ENCODE measurements at places on chromosomes 2 and 18. TPM values are rescaled to one million over a fixed set of nuclear protein-coding genes. Genes with fewer than 3 reads are reported as not detected.
A peak's percentile ranks its signal among the peaks of the same experiment; 100 is the strongest.

The METTL5 gene
- 41.2 TPM for total RNA-seq

The PJVK gene
- total RNA-seq, result 1.4 TPM

The CD8B2 gene
- not detected for total RNA-seq

The MGAT4A gene
- 5.6 TPM for total RNA-seq

The UGT1A1 gene
- 0.56 TPM for total RNA-seq

The ACAA2 gene
- total RNA-seq, result 27.6 TPM

The EFHD1 gene
- total RNA-seq, result 1.1 TPM

The ELOA2 gene
- not detected for total RNA-seq

The CDC42EP3 gene
- total RNA-seq, result 5.9 TPM

The HRH4 gene
- total RNA-seq, result 0.28 TPM

The EHD3 gene
- 43.4 TPM for total RNA-seq

The TCF23 gene
- not detected for total RNA-seq

The TTN gene
- 1.5 TPM for total RNA-seq

The DNER gene
- total RNA-seq, result 0.60 TPM

- no peak for ATAC-seq
Observed at GRCh38 chr2:144421606-144422510, 98.1 kb downstream of the ZEB2 start.

DNA sequence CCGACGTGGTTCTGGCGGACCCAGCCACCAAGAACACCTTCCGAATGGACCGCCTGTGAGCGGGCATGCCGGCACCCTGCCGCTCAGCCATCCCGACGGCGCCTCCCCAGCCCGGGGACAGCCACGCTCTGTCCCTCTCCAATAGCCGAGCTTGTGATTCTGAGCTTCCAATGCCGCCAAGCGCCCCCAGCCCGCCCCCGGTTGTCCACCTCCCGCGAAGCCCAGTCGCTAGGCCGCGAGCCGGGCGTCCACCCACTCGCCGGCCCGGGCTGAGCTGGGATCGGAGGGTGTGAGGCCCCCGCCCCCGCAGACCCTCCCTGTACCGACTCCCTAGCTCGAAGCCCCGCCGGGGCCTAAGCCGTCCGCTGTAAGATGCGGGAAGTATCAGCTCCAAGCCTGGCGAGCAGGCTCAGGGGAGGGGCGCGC, 1195.1 kb upstream of the CHAC2 start:
- ATAC-seq, result no peak

- no peak for ATAC-seq
Observed at GRCh38 chr2:222393733-222394267, 30.5 kb upstream of the SGPP2 start.

- ATAC-seq, result no peak
Observed at GRCh38 chr18:58025733-58026132, 18.3 kb upstream of the NEDD4L start.

- ATAC-seq, result no peak
Observed at GRCh38 chr2:186746584-186746983, 52.7 kb downstream of the FAM171B start.

DNA sequence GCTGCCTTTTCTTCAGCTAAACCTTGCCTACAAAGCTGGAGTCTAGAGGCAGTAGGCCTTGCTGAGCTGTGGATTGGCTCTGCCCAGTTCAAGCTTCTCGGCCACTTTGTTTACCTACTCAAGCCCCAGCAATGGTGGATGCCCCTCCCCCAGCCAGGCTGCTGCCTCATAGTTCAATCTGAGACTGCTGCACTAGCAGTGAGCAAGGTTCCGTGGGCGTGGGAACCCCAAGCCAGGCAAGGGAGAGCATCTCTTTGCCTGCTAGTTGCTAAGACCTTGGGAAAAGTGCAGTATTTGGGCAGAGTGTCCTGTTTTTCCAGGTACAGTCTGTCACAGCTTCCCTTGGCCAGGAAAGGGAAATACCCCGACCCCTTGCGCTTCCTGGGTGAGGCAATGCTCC, 68.9 kb downstream of the VAPA start:
- ATAC-seq, result no peak

GRCh38 chr18:68555879-68556301, 159.0 kb downstream of the TMX3 start:
- ATAC-seq, result no peak

GRCh38 chr2:127029350-127030051, 77.5 kb downstream of the BIN1 start:
- no peak for ATAC-seq

DNA sequence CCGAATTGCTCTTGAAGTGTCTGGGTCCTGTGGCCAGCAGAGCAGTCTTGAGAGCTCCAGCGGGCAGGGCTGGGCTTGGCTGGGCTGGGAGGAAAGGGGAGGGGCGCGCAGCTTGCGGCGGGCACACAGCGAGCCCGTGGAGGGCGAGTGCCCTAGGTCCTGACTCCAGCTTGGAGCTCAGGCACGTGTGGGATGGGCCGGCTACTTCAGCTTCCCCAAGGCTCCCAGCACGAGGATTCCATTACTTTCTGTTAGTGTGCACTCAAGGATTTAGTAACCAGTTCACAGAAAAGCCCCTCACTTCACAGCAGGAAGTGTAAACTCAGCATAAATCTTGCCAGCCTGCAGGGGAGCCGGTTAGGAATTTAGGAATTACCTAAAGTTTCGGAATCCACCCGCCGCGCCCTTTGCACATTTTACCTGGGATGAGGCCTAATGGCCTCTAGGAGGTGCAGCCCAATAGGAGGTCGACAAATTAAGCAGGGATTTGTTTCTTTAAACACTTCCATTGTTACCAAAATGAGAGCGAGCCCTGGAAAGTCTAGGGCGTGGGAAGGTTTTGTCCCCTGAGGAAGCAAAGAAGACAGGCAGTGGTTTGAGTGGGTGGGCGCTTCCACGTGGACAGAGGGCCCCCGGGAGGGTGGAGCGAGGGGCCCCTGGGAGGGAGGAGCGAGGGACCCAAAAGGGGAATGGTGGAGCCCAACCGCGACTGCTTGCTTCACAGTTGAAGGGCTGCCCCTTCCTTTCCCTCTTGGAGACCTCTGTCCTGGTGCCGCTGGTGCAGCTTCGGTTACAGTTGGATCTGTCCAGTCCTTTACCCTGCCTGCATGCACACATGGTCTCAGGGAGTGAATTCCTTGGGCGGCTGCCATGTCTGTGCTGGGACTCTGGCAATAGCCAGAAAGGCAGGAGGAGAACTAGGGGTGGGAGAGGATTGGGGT, 93.3 kb downstream of the CTAGE1 start:
- ATAC-seq, result peak; percentile 67

DNA sequence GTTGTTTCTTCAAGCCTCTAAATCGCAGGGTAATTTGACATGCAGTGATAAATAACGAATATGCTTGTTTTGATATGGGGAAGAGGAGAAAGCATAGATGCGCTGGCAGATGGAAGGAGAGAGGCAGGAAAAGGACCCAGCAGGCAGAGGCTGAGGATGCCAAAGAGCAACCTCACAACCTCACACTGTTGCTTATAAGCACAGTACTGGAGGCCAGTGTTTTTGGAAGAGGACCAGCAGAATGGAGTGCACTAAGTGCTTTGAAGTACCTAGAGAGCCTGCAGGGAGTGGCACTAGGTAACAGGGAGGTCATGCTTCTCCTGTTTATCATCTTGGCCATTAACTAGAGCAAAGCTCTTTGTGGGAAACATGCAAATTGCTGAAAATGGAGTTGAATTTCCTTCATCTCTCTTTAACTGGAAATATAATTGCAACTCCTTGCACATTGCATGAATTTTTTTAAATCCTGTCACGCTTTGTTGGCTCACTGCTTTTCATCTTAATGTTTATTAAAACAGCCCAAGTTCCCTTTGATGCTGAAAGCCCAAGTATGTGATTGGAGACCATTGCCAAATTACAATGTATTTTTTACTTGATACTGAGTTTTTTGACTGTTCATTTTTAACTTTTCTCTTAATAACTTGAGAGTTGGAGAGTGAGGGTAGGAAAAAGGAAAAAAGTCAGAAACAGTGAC, 236.4 kb downstream of the LRRTM1 start:
- no peak for ATAC-seq

DNA sequence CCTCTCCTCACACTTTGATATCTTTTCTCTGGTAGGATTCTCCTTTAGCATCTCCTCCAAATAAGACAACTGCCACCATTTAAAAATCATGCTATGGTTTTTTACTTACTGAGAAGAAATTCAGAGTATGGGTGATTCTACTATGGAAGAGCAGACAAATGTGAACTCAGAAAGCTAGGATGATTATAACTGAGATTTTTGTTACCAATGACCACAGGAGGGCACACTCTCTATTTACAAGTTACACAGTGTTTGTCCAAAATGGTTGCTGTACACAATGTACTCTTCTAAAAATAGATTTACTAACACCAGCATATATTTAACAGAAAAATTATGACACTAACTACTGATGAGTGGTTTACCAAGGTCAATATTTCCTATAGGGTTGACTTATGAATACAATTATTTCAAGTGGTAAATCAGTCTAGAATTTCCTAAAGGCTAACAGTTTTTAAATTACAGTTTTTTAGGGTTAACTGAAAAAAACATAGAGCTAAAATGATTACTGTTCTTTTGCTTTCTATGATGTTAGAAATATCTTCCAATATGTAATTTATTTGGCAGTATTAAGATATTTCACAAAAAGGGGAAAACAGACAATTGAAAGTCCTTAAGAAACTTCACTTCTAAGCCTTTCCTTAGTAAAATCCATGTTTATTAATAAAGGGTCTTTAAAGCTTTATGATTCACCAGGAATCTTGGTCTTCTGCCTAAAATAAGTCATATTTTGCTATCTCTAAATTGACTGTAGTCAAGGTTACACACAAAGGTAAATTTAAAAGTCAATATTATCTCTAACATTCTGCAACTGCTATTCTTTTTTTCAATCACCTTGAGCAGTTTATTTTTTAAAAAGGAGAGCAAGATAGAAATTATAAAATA, 57.2 kb downstream of the MAP4K3 start:
- peak; percentile 68 for ATAC-seq

DNA sequence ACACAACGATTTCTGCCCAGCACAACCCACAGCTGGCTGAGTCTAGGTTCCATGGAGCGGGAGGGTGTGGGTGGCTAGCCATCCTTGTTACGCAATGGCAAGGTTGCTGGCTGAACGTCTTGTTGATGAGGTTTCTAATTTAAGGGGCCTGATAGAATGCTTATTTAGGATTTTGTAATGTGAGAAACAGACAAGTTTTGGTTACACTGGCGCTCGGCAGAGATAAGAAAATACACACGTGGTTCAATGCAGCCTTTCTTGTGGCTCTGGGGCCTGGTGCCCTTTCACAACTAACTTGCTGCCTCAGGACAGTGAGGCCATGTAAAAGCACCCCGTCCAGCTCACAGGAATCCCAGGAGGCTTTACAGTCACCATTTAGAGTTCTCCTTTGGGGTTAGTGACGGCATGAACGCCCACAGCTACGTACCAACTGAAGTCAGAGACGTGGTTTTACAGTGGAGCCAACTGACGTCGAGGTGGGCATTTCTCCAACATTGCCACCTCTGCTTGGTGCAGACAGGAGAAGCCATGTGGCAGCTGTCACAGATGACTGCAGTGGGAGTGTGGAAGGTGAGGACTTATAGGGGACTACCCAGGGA, 29.7 kb upstream of the PIEZO2 start:
- ATAC-seq, result no peak

DNA sequence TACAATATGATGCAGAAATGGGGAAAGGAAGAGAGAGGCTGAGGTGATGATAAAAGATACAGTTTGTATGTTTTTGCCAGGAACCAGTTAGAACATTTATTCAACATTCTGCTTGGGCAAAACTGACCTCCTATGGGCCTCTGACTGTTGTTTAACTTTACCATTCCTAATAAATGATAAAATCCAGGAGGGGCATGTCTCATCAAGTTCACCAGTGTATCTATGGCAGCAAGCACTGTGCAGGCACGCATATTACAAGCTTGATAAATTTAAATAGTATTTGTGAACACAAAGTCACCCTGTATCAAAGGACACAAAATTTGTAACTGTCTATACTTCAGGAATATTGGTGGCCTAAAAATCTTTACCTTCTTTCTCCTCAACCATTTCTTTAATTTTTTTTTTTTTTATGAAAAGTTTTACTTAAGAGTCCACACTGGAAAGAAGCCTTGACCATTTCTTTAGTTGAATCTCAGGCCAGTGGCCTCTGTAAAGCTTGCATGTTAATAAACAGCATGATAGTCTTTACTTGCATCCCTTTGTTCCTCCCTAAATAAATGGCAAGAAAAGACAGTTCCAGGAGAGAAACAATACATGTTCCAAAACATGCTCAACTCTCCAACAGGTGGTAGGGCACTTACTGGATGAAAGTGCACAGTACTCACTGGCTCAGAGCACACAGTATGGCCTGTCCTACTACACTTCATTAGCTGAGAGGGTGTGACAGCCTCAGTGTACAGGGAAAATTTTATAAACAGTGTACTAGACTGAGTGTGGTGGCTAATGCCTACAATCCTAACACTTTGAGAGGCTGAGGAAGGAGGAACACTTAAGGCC, 52.3 kb downstream of the SOS1 start:
- ATAC-seq, result no peak

DNA sequence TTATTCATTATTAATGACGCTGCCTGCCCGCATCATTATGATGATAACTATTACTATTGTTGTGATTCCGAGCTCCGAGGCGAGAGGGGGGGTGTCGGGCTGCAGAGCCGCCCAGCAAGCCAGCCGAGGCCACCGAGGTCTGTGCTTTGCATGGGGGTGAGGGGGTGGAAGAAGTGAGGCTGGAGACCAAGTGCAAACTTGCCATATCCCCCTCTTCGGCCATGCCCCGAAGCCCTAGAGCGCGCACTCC, 3.6 kb downstream of the BCL11A start:
- ATAC-seq, result peak; percentile 3

- no peak for ATAC-seq
Observed at GRCh38 chr18:41390309-41390708, 564.7 kb upstream of the PIK3C3 start.
